ENCODE measurements at places on chromosomes 7 and 10.

DNA sequence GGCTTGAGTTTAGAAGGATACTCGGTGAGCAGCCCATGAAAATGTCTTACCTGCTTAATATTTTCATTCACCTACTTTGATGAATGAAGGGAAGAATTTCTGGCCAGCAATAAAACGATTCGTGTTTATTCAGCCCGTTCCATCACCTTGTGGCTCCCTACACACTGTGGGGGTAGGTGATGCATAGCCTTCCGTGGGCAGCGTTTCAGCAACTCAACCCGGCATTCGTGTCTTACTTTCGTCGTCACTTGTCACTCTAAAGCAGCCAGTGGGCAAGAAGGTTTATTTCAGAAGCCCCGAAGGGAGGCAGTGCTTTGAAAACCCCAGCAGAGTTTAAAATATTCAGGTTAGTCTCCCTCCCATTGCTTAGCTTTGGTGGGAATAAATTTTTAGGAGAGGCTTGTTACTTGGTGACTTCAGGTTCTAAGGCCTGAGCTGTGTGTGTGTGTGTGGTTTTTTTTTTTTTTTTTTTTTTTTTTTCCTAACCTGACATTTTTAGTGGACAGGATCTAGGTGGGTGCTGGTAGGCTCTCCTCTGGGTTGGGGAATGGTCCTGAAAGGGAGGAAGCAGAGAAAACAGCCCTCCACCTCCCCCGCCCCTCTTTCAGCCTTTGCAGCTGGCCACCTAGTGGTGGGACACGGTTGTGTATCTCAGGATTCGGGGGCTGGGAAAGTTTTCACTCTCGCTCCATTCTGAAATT is 1.8 kb downstream of the GRK5 start:
- peak; percentile 56 for DNase-seq

DNA sequence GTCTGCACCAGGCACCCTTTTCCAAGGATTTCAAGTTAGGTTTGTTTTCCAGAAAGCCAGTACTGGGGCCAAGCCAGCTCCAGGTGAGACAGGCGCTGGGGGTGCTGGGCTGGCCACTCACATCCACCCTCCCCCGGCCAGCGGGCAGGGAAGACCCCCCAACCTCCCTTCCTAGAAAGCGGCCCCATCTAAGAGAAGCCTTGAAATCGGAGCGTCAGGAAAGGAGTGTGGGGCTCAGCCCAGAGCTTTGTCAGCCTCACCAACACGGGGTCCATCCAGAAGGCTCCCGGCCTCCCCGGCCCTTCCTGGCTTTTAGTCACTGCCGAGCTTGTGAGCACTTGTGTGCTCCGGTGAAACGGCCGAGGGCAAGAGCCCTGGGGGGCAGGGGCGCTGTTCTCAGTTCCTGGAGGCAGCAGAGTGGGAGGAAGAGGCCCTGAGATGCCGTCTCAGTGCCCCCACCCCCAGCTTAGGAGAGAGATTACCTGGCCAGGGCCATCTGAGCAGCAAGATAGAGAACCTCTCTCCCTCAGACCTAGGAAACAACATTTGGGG is 39.6 kb downstream of the PDGFA start:
- DNase-seq = no peak

GRCh38 chr10:5742116-5742515 is 57.5 kb downstream of the TASOR2 start:
- DNase-seq = no peak

- DNase-seq = no peak
These were observed 158.8 kb downstream of the DNAJB6 start for GRCh38 chr7:157495594-157495993.

DNA sequence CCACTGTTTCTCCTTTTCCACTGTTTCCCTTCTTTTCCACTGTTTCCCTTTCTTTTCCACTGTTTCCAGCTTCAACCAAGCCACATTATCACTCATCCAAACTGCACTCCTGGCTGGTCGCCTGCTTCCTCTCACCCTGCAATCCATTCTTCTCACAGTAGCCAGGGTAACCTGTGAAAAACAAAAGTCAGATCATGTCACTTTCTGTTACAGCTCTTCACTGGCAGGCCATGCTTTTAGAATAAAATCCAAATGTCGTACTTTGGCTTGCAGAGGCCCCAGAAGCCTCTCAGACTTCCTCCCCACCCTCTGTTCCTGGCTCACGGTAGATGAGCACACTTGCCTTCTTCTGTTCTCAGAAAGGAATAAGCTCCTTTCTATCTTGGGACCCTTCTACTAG is 33.9 kb downstream of the STARD3NL start:
- DNase-seq = no peak

- DNase-seq = no peak
These were observed 191.1 kb upstream of the SLC26A5 start for GRCh38 chr7:103637094-103637493.

- DNase-seq = no peak
These were observed 64.6 kb upstream of the KCNMA1 start for GRCh38 chr10:77702166-77702565.

Data from activated CD4-positive, alpha-beta T cell treated with anti-CD3 and anti-CD28 coated beads, Interleukin-2, amount 50 U/mL, for 24 hours (primary cell).